A549 treated with CpdA at 1 μM for 4 hours (cell line): ENCODE measurements at places on chromosomes 12 and 14. TPM values are rescaled to one million over a fixed set of nuclear protein-coding genes. Genes with fewer than 3 reads are reported as not detected.

The C12orf50 gene
- 0.05 to 0.19 TPM (median 0.13 TPM) in 3 of 5 replicates, not detected in the others for total RNA-seq

The INSM2 gene
- 0.02 to 0.05 TPM in 2 of 5 replicates, not detected in the others for total RNA-seq

The C12orf54 gene
- not detected in 5 replicates for total RNA-seq

The HHIPL1 gene
- total RNA-seq, result 0.19 to 0.25 TPM (median 0.22 TPM) in 5 replicates

The CHMP4A gene
- 78.2 to 95.9 TPM (median 81.6 TPM) in 5 replicates for total RNA-seq

The B4GALNT3 gene
- 0.29 to 0.74 TPM (median 0.58 TPM) in 5 replicates for total RNA-seq

The TESPA1 gene
- not detected in 5 replicates for total RNA-seq

The DTX1 gene
- 0.32 to 0.67 TPM (median 0.46 TPM) in 5 replicates for total RNA-seq

The RERGL gene
- total RNA-seq, result not detected in 5 replicates

The BRI3BP gene
- total RNA-seq, result 18.4 to 21.7 TPM (median 19.9 TPM) in 5 replicates

The PSEN1 gene
- total RNA-seq, result 58.0 to 69.9 TPM (median 60.3 TPM) in 5 replicates

The NTS gene
- total RNA-seq, result 61.9 to 82.2 TPM (median 75.1 TPM) in 5 replicates

The PHETA1 gene
- 5.8 to 8.9 TPM (median 7.8 TPM) in 5 replicates for total RNA-seq

The SLC22A17 gene
- total RNA-seq, result 6.1 to 7.6 TPM (median 6.6 TPM) in 5 replicates

The POLR3B gene
- total RNA-seq, result 5.1 to 6.1 TPM (median 5.4 TPM) in 5 replicates

The TBC1D30 gene
- 1.8 to 2.5 TPM (median 2.0 TPM) in 5 replicates for total RNA-seq

The ATP2A2 gene
- total RNA-seq, result 297 to 367 TPM (median 349 TPM) in 5 replicates

The ACOT4 gene
- 1.4 to 2.2 TPM (median 2.0 TPM) in 5 replicates for total RNA-seq

The ERP27 gene
- total RNA-seq, result not detected in 5 replicates

The SLC38A2 gene
- total RNA-seq, result 83.8 to 125 TPM (median 108 TPM) in 5 replicates

The ABCD4 gene
- 31.0 to 36.9 TPM (median 34.4 TPM) in 5 replicates for total RNA-seq

The DLK1 gene
- total RNA-seq, result 0.22 to 0.65 TPM (median 0.48 TPM) in 5 replicates

The BCL2L2 gene
- 19.2 to 23.2 TPM (median 20.4 TPM) in 5 replicates for total RNA-seq
